ENCODE measurements at places on chromosomes 2 and 18.

- DNase-seq: no peak
Measured at GRCh38 chr2:214130114-214130513, 280.7 kb upstream of the VWC2L start.

DNA sequence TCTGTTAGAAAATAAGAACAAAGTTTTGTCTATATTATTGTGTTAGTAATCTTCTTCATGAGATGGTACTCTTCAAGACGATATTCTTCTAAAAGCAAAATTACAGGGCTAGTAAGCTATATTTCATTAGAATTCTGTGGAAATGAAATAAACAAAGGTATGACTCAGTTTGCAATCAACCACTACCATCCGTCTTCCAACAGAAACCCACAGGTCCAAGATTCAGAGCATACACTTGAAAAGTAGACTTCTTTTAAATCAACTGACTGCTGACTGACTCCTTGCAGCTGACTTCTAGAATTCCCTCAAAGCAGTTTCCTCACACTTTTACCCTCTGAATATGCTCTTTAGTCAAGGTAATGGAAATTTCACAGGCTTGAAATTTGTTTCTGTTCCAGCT lies 193.7 kb downstream of the GCA start:
- no peak for DNase-seq

DNA sequence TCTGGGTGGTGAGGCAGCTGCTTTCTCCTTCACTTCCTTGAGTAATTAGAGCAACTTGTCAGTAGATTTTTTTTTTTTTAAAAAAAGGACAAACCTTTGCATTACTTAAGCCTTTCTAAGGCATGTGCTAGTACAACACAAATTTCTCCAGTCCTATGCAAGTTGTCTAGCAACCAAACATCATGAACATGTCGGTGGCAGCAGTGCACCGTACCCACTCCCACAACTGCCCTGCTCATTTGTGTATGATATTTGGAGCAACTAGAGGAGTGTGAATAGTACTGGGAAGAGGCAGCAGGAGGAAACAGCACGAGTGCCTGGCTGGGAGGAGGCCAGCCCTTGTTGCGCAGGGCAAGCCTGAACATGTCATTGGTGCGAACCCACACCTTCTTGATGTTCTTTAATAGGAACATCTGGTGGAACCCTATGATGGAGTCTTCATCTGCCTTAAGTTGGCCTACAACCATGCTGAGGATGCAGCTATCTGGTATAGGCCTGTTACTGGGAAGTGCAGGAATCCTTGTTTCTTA lies 238.3 kb downstream of the TDRD15 start:
- DNase-seq: no peak

DNA sequence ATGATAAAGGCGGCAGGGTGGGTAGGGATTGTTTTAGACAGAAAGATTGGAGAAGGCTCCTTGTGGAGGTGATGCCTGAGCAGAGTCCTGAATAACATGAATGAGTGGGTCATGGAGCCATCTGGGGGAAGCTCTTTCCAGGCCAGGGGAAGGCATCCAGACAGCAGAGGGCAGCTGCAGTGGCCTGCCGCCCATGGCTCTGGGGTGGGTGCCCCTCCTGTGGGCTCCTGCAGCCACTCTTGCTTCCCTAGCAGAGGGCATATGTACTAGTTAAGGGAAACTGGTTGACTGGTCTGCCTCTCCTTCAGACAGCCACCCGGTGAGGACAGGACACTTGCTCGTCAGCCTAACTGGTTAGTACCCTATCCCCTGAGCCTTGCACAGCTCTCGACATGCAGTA lies 46.5 kb upstream of the SLC1A4 start:
- DNase-seq: no peak

- no peak for DNase-seq
Measured at GRCh38 chr18:64165906-64166305, 17.0 kb upstream of the LINC00305 start.

DNA sequence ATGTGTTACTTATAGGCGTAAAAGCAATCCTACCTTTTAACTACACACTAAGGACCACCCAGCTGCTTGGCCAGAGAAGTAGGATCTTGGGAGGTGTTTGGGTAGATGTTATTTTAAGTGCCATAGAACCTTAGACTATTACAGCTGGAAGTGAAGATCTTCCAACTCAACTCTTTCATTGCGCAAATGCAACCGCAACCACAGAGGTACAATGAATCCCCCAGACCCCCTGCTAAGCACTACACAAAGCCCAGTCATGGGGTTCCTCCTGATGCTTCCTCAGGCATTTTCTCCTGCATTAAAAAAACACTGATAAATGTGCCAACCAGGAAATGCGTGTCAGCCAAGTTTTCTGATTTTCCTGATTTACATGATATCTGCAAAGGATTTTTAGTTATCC lies 246.0 kb downstream of the LRRTM1 start:
- no peak for DNase-seq

All from stimulated activated CD8-positive, alpha-beta memory T cell treated with anti-CD3 and anti-CD28 coated beads, Interleukin-7, amount 100 ng/mL, for 1 hour (primary cell).